ENCODE measurements at places on chromosomes 2 and 18.

DNA sequence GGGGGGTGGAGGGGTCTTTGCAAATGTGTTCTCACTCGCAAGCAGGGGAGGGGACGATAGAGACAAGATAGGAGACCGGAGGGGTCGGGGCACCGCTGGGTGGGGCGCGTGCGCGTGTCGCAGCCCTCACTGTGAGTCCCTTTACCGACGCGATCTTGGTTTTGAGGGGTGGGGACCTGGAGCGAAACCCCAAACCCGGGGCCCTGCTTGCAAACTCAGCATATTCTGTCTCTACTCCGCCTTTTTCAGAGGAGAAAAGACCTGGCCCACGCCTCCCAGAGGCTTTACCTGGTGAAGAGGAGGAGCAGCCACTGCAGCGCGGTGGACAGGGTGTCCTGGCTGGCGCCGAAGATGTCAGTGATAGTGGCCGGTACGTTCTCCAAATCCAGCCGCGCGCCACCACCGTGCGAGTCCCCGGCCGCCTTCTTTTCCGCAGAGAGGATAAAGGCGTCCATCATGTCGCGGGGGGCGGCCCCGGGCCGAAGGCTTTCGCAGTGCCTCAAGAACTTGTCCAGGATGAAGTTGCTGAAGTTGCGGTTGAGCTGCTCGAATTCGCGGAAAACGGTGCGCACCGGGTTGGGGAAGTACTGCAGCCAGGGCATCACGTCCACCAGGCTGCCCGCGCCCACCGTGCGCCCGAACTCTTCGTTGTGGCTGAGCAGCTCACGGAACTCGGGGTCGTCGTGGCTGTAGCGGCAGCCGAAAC is 1.7 kb downstream of the CYP1B1 start:
- DNase-seq = peak; percentile 26

DNA sequence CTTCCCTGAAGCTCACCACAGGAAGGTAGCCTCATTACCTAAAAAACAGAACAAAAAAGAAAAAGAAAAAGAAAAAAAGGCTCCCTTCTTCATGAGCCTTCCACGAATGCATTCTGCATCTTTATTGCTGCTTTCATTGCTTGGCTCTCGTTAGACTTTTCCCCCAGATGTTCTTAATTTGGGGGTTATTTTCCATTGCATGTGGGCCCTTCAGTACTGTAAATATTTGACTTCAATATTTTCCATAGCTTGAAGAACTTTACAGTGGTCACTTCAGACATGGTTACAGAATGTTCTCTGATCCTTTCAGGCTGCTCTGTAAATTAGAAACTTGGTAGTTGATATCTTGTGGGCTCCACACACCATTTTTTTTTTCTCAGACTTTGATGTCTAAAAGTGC is 65.6 kb upstream of the COPS8 start:
- DNase-seq = no peak

- no peak for DNase-seq
These were observed 47.8 kb downstream of the SLC4A3 start for GRCh38 chr2:219675221-219675620.

DNA sequence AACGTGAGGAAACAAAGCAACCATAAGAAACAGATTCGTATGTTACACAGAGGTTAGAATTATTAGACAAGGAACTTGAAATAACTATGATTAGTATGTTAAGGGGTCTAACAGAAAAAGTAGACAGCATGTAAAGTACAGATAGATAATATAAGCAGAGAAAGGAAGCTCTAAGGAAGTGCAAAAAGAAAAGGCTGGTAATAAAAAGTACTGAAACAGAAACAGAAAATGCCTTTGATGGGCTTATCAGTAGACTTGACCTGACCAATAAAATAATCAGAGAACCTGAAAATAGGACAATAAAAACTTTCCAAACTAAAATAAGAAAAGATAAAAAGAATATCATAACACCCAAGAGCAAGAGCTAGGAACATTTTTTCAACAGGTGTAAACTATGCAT is 225.8 kb downstream of the RND3 start:
- DNase-seq = no peak

DNA sequence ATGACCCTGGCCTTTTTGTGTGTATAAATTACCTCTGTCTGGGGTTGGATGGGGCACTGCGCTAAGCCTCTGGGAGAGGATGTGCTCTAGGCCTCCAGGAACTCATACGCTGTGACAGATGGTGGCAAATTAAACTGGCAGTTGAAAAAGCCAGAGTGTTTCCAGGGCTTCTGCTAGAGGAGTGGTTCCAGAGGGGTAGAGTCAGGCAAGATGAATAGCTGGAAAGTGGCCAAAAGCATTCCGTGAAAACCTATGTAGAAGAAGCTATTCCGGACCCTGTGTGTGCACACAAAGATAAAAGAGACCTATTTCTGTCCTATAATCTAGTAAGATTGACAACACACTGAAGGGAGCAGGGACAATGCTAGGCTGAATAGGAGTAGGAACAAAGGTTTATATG is 84.8 kb downstream of the ACTR3 start:
- no peak for DNase-seq

GRCh38 chr2:230765611-230766300 is 53.1 kb downstream of the CAB39 start:
- DNase-seq = no peak

- no peak for DNase-seq
These were observed 174.9 kb upstream of the SMAD2 start for GRCh38 chr18:48105317-48105716.

DNA sequence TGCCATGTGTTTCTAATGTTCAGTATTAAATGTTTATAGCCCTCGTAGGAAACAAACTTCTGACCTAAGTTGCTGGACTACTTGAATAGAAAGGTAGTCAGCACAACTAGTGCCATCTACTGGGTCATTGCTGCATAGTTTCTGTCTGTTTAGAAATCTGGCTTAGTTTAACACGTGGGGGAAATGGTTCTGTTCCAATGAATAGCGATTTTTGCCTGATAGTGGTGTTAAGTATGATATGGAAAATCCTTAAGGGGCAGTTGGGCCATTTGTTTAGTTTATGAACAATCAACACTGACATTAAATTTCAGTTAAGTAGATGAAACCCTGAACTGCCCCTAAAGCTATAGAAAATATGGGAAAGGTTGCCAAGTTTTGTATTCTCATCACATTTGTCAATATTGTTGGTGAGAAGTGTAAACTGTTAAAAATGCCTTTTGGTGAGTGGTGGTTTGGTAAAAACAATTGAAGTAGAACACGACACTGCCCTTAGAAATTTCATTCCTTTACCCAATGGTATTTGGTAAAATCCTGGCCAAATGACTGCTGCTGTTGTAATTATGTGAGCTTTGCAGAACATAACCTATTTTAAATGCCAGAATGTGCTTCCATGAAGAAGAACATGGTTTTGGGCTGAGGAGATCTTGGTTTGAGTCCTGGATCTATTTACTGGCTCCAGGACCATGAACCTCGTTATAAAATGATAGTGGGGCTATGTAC is 13.2 kb downstream of the NABP1 start:
- peak; percentile 50 for DNase-seq

DNA sequence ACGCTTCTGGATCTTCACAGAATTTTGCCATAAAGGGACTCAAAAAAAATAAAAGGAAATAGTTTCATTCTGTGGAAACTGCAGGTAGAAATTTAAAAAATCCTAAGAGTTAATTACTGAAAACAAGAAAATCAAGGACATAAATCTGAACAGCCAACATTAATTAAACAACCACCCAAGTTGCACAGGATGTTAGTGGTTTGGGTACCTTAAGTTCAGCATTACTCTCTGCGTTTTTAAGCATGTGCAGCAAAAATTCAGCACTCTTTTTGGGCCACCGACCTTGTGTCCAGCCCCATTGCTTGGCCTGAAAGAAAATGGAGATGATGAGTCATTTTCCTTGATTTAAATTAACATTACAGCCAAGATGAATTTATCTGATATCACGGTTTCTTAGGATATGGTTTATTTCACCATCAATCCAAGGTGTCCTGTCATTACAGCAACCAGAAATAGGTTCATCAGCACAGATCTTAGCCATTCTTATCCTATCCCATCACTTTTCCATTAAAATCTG is 3.3 kb upstream of the C18orf32 start:
- no peak for DNase-seq

DNA sequence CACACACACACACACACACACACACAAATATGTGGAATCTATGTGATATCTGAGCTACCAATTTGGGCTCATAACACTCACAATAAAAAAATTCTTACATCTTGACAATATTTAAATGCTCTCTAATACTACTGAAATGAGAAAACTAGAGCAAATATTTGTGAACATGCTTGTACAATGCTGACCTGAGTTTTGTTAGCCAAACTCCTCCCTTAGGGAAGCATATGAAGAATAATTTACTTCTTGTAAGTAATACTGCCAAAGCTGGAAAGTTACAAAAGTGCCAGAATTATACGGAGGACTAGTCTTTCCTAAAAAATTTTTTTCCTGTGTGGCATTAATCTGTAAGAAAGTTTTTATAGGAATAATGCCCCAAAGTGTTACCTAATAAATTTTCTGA is 18.5 kb downstream of the MBD2 start:
- no peak for DNase-seq

GRCh38 chr2:43676322-43677050 is at the start of gene C1GALT1C1L:
C1GALT1C1L (minus strand) TSS chr2:43676429; CDS start chr2:43676322, 107 bp downstream.
- peak; percentile 61 for DNase-seq

DNA sequence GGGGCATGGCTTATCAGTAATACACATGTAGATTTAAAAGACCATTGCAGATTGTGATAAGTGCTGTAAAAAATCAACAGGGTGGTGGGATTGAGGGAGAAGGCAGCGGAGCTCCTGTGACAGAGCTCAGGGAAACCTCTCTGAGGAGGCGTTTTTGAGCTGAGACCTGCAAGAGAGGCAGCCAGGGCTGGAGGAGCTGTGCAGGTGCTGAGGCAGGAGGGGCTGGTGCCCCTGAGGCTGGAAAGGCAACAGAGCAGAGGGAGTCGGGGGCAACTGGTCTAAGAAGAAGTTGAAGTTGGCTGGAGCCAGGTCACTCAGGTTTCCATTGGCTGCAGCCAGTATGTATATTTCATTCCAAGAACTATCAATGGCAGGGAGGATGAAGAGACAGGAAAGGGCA is 47.6 kb downstream of the KLHL29 start:
- no peak for DNase-seq

DNA sequence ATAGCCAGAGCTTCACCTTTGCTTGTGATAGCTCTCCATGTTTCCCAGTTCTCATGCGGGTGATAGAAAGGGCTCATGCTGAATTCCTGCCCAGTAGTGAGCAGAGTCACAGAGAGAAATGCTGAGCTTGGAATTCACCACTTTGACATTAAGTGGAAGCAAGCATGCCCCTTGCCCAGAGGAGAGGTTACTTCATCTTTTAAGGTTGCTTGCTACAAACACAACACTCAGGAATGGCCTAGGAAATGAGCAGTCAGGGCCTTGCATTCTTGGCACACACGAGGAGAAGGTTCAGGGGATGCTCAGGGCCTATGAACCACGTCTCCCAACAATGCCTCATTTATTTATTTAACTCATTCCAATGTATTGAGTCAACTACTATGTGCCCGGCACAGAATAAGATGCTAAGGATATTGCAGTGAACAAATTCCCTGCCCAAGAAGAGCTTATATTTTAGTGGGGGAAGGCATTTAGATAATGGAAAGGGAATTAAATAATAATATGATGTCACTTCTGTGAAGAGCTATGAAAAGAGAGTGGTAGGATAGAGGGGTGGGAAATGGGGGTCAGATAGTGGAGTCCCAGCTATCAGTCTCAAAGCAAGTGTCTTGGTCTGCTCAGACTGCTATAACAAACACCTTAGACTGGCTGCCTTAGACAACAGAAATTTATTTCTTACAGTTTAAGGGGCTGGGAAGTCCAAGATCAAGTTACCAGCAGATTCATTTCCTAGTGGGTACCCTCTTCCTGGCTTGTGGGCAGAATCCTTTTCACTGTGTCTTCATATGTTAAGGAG is 42.1 kb downstream of the DDX18 start:
- no peak for DNase-seq

DNA sequence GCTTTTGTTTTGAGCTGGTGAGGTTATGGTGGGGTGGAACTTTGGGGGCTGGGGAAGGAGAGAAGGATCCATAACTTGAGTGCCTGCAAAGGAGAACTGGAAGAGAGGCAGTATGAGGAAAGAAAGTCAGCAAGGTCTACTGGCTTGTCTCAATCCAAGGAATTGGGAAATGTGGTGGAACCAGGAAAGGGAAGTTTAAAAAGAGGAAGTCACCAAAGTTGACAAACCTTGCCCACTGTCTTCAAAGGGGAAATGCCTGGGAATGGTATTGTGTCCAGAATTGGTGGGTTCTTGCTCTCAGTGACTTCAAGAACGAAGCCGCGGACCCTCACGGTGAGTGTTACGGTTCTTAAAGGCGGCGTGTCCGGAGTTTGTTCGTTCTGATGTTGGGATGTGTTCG is 304.1 kb upstream of the FAM98A start:
- no peak for DNase-seq

DNA sequence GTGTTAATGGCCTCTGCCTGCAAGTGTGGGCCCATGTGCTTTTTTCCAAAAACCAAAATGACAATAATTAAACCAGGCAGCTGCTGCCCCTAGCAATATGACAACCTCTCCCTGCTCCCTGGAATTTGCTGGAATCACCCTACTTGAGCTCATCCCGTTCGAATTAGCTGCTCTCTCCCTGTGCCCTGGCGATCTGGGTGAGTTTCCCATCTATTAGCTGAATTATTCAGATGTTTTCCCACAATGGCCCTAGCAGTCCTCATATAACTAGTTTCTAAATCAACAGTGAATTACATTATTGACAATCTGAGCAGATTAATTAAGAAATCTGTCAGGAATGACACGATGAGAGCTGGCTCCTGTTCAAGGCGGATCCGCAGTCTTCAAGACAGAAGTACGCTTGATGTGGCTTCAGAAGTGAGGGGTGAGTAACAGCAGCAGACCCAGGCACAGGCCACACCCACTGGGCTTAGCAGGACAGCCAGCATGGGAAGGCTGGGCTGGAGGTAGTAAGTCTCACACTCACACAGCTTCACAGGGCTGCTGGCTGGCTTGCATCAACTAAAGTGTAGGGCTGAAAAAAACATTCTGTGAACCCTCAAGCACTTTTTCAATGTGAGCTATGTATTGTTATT is 366.2 kb upstream of the ID2 start:
- no peak for DNase-seq

GRCh38 chr2:201532686-201533304 is 81.3 kb downstream of the STRADB start:
- peak; percentile 21 for DNase-seq

DNA sequence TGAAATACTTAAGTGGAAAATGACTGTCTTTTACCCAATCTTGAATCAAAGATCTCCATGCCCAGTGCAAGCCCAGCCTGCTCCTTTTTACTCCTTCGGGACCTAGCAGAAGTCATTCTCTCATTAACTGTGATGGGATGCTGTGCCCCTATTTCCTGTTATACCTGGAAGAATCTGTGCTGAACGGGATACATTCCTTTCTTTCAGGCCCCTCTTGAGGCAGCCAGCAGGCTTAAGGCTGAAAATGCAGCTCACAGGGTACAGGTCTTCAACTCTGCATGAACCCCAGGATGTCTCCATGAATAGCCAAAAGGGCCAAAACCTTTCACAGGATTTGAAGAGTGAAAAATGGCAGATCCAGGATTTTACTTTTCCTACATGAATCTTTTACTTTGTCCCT is 784.8 kb upstream of the KLHL29 start:
- no peak for DNase-seq

- DNase-seq = no peak
These were observed 50.7 kb downstream of the RNF152 start for GRCh38 chr18:61842146-61842545.

GRCh38 chr18:6159426-6159825 is 255.3 kb downstream of the L3MBTL4 start:
- DNase-seq = no peak

- DNase-seq = no peak
These were observed 192.6 kb downstream of the MGAT5 start for GRCh38 chr2:134446383-134447017.

- no peak for DNase-seq
These were observed 310.2 kb upstream of the REG3G start for GRCh38 chr2:78715293-78715692.

- no peak for DNase-seq
These were observed 64.4 kb upstream of the AFF3 start for GRCh38 chr2:100206731-100207255.
